Keratinocyte (primary cell): ENCODE measurements at places on chromosomes 16 and 17.

DNA sequence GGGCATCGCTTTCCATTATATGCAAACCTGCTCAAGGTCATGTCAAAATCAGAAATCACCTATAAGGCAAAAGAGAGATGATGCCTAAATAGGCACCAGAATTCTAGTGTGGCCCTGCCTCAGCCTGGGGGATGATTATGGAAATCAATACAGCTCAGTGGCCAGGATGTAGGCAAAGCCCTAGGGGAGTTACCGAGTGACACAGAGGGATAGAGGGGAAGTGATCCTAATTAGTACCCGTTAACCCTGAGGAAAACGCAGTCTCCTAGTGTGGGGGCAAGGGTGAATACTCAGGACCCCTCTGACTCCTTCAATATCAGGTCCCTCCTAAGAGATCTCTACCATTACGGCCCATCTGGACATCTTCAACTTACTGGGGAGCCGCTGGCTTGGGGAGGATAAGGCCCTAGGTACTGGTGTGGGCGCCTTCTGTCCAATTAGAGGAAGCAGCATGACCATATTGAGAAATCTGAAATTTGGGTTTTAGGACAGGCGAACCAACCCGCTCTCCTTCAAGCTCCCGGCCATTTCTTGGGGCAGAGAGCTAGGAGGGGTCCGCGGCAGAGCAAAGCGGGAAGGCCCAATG, 725 bp downstream of the NT5C3B start:
- DNase-seq: no peak

GRCh38 chr17:27461192-27461859, 5.1 kb downstream of the KSR1 start:
- DNase-seq: no peak

GRCh38 chr16:77488652-77489051, 53.8 kb upstream of the ADAMTS18 start:
- no peak for DNase-seq

DNA sequence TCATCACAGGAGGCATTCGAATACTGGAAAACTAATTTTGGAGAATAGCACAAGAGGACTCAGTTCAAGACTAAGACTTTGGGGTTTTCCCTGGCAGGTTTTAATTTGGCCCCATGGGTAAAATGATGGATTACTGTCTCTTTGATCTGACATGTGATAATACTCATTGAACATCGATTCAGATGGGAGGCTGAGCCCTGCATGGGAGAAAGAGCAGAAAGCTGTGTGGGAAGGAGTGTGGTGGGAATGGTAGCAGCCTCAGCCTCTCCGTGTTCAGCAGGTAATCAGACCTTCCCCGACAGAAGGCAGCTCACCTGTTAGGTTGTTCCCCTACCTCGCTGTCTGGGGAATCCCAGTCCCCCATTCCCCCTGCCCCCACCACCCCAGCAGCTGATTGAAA, 124.7 kb upstream of the TNRC6C start:
- no peak for DNase-seq

DNA sequence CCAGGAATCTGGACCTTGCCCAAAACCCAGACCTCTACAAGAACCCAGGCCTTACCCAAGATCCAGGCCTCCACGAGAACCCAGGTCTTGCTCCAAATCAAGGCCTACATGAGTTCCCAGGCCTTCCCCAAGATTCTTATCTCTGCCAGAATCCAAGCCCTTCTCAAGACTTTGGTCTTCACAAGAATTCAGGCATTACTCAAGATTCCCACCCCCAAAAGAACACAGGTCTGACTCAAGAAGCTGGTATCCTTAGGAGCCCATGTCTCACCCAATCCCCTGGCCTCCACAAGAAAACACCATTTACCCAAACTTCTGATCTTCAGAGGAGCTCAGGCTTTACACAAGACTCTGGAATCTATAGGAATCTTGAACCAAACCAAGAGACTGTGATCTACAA, 2.6 kb downstream of the SPEM3 start:
- no peak for DNase-seq

DNA sequence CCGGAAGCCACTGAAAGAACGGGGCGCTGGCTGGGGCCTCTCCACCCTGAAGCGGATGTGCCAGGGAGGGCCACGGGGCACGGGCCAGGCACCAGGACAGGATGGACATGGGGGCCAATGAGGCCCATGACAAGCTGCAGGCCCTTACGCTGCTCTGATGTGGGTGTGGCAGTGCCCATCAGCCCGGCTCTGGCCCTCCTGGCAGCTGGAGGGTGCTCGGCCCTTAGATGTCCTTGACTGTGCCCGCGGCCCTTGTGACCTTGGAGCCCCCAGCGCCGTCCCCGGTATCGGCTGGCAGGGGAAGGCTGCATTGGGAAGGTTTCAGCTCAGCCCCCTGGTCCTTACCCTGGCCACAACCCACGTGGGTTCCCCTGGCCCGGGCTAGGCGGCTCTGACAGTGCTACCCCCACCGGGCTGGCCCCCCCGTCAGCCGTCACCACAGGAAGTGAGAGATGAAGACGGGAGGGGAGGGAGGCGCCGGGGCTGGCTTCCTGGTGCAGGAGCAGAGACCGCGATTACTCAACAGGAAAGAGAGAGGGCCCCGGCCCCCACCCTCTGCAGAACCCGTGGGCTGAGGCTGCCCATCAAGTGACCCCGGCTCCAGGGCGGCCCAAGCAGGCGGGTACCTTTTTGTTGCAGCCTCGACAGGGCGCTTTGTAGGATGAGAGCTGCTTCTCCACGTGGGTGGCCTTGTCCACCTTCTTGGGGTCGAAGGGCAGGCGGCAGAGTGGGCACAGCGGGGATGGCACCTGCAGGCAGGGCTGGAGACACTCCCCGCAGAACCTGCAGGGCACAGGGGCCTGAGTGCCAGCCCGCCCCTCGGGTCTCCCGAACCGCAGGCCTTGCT, 5.3 kb downstream of the RNF166 start:
- no peak for DNase-seq

- DNase-seq: no peak
Measured at GRCh38 chr17:44308320-44308818, at the start of gene RUNDC3A. TSS of gene RUNDC3A (plus strand) at chr17:44308601. CDS start at chr17:44308833, 232 bp downstream.

DNA sequence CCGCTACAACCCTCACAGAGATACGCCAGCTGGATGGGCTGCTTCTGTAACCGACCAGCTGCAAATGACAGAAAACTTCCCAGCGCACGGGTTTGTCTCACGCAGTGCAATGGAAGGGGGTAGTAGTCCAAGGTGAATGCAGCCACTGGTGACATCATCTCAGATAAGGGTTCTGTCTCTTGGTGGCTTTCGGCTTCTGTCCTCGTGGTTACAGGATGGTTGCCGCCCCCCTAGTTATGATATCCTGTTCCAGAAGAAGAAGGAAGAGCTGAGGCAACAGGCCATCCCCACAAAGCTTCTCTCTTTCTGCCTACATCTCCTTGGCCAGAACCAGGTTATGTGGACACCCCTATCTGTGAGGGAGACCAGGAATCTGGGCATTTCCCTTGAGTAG, 40.3 kb upstream of the BAHCC1 start:
- no peak for DNase-seq
